Activated CD8-positive, alpha-beta memory T cell treated with anti-CD3 and anti-CD28 coated beads for 1 hour (primary cell): ENCODE measurements at places on chromosomes 7 and 10.

- no peak for DNase-seq
Observed at GRCh38 chr7:104196161-104196560, 11.7 kb downstream of the ORC5 start.

GRCh38 chr10:113618338-113618737 is 45.5 kb downstream of the NRAP start:
- no peak for DNase-seq

DNA sequence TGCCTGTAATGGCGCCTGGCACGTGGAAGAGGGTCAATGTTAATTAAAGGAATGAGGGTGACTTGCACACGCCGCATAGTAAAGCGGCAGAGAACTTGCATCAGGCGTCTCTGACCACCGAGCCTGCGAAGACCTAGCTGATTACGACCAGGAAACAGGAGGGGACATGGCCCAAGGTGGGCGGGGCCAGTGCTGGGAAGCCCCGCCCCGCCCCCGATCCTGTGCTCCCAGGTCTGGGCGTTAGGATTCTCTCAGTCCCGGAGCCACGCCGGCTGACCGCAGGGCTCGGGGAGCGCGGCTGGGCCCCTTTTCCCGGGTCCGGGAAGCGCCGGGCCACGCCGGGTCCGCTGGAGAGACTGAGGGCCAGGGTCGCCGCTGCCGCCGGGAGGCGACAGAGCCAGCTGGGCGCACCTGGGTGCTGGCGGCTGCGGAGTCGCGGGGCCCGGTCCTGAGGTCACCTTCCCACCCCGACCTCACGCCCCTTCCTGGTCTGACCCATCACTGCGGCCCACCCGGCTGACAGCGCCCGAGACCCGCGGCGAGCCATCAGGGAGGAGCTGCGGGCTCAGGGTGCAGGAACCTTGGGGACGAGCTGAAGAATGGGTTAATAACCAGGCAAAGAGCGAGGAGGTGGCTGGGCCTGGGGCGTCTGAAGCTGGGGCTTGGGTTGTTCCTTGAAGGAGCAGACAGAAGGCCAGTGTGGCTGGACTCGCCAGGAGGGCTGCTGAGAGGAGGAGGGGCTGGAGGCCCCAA is 23.0 kb upstream of the GRID1 start:
- no peak for DNase-seq

DNA sequence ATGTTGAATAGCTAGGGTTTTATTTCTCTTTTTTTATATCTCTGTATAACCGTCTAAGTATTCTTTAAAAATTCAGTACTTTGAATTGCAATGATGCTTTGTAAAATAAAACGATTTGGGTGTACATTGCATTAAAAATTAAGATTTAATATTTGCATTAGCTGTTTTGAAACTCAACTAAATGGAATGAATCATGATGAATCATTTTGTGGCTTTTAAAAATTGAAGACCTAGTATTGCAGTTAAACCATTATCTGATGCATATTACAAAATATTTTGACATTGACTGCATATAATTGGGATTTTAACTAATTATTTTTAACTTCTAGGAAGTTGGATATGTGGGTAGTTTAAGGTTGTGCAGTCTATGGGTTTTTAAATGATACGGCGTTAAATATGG is 314.0 kb downstream of the CDK14 start:
- DNase-seq: no peak

- DNase-seq: no peak
Observed at GRCh38 chr7:123616223-123616622, 14.6 kb downstream of the ASB15 start.
